Epithelial cell of alveolus of lung (primary cell): ENCODE measurements at places on chromosomes 2 and 18. TPM values are rescaled to one million over a fixed set of nuclear protein-coding genes. Genes with fewer than 3 reads are reported as not detected.

EXOC6B gene
- 14.3 and 15.1 TPM in 2 replicates for total RNA-seq

LIMS3 gene
- total RNA-seq = 0.48 and 1.7 TPM in 2 replicates

PRSS56 gene
- 0.48 TPM in 1 of 2 replicates, not detected in the other for total RNA-seq

POTEI gene
- total RNA-seq = not detected in 2 replicates

GTF2A1L gene
- 0.13 and 1.5 TPM in 2 replicates for total RNA-seq

C2orf72 gene
- 0.08 and 0.26 TPM in 2 replicates for total RNA-seq

PARD3B gene
- 1.4 and 2.7 TPM in 2 replicates for total RNA-seq

SKOR2 gene
- total RNA-seq = not detected in 2 replicates
